ENCODE measurements at places on chromosomes 3 and 15. TPM values are rescaled to one million over a fixed set of nuclear protein-coding genes. Genes with fewer than 3 reads are reported as not detected.

GRCh38 chr3:183018421-183019192 is 38.3 kb upstream of the DCUN1D1 start:
- DNase-seq = no peak

GRCh38 chr3:174193604-174194003 is 665.5 kb upstream of the NAALADL2 start:
- DNase-seq = no peak

MEGF11 gene
- total RNA-seq = 7.3 TPM

GRCh38 chr15:28901987-28902745 is 16.4 kb downstream of the APBA2 start:
- DNase-seq = peak; percentile 27

DNA sequence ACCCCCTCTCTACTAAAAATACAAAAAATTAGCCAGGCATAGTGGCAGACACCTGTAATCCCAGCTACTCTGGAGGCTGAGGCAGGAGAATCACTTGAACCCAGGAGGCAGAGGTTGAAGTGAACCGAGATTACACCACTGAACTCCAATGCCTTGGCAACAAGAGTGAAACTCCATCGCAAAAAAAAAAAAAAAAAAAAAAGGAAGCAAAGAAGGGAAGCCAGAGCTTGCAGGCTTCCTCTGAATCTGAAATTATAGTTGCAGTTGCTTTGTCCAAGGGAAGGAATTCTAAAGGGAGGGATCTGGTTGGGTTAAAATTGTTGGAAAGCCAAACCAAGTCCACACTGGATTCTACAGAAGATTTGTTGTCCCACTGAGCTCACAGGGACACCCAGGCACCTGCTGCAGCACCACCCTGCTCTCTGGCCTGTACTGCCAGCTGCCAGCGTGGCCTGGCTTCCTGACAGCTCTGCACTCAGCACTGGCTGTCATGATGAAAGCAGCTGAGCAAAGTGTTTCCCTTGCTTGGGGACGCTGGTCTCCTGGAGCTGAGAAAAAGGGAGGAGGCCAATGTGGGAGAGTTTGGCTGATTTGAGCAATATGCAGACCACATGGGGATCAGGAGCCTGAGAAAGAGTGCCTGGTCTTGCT is 88.8 kb upstream of the HES1 start:
- DNase-seq = peak; percentile 80

DNA sequence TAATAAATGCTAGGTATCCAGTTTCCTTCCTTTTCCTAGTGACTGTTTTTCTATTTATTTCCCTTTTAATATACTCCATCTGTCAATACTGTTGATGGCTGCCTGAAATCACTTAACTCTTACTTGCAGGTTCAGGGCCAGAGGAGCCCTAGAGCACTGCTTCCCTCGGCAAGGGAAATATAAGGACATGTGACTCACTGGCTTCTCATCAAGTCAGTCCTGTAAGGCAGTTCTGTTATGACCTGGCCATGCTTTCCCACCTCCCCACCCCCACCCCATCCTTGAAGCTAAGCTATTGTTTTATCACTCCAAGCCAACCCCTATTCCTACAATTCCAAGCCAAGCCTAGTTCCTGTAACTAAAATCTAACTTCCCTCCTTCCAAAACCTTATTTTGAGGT is 800.7 kb downstream of the ROBO1 start:
- no peak for DNase-seq

OCA2 gene
- total RNA-seq = not detected

PCLAF gene
- total RNA-seq = 605 TPM

DNA sequence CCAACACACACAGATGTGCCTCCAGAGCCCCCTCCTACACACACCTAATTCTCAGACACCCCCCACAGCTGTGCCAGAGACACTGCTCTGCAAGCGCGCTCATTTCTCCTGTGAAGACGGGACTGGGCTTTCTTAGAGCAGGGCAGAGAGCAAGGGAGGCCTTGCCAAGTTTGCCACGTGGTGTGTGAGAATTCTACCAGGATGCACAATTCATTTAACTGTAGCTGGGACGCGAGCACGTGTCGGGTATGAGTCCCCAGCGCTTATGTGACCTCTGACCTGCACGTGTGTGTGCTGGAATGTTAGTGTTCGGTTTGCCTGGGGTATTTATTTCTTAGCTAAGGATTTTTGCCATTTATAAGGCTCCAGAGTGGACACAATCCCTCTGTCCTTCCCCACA is 37.0 kb downstream of the FEM1B start:
- no peak for DNase-seq

DNA sequence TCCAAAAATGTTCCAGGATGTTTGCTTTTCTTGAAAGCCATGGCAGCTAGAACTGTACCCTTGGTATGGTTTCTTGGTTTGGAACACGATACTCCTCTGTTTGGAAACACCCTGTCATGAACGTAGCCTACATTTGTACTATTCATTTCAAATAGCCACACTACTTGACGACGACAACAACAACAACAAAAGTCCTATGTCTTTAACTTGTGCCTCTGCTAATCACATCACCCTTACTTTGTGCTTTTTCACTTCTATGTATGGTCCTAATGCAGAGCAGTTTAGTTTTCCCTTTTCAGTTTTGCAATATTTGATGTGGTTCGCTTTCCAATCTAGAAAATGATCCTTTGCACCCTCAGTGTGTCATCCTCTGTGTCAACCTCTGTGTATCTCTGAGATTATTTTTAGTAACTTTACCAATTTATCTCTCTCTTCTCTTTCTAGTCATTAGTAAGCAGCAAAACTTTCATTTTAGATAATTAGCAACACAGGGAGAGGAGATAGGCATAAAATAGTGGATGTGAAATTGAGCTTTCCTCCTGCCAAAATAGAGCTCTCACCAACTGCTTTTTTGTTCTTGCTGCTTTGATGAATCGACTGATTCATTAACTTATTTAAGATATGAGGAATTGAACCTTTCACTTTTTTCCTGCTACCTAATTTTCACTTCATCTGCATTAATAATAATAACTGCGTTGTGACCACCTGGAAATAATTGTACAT is 44.1 kb upstream of the TP63 start:
- no peak for DNase-seq

GRCh38 chr3:72407766-72408165 is 440.5 kb downstream of the SHQ1 start:
- DNase-seq = no peak

DPPA2 gene
- total RNA-seq = not detected

DNA sequence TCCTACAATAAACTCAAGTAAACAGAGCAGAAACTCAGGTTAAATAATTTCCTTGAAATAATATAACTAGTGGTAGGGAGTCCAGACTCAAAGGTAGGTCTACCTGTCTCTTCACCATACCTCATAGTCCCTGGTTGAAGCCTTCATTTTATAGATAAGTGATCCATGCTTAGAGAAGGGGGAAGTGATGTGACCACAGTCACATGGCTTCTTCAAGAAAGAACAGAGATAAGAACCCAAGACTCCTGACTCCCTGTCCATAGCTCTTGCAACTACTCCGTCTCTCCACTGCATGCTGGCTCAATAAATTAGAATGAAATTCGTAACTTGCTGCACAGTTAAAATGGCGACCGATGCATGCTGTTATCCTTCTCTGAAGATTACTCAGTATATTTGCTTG is 11.0 kb upstream of the C15orf61 start:
- no peak for DNase-seq

PRRT3 gene
- 2.1 TPM for total RNA-seq

- no peak for DNase-seq
Observed at GRCh38 chr3:186261638-186262037, 100.4 kb downstream of the DGKG start.

DNA sequence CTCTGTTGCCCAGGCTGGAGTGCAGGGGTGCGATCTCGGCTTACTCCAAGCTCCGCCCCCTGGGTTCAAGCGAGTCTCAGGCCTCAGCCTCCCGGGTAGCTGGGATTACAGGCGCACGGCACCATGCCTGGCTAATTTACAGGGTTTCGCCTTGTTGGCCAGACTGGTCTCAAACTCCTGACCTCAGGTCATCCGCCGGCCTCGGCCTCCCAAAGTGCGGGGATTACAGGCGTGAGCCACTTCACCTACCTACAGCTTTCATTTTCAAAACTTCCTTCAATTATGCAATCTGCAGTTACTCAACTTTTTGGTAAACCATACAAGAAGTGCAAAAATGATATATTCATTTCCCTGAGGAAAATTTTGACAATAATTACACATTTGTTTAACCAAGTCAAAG is 14.0 kb downstream of the NANOGP8 start:
- DNase-seq = no peak

- DNase-seq = no peak
Observed at GRCh38 chr3:104635872-104636580, 730.7 kb upstream of the ALCAM start.

TXNRD3 gene
- total RNA-seq = 2.3 TPM

DNA sequence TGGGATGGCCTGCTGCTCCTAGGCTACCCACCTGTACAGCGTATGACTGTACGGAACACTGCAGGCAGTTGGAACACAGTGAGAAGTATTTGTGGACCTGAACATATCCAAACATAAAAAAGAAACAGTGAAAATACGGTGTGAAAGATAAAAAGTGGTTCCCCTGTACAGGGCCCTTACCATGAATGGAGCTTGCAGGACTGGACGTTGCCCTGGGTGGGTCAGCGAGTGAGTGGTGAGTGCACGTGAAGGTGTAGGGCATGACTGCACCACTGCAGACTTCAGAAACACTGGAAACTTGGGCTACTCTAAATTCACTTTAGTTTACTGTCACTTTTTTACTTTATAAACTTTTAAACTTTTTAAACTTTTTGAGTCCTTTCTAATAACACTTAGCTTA is 71.2 kb upstream of the SLC6A6 start:
- DNase-seq = no peak

GRCh38 chr3:113183748-113184661 is 27.4 kb upstream of the BOC start:
- DNase-seq = no peak

DNA sequence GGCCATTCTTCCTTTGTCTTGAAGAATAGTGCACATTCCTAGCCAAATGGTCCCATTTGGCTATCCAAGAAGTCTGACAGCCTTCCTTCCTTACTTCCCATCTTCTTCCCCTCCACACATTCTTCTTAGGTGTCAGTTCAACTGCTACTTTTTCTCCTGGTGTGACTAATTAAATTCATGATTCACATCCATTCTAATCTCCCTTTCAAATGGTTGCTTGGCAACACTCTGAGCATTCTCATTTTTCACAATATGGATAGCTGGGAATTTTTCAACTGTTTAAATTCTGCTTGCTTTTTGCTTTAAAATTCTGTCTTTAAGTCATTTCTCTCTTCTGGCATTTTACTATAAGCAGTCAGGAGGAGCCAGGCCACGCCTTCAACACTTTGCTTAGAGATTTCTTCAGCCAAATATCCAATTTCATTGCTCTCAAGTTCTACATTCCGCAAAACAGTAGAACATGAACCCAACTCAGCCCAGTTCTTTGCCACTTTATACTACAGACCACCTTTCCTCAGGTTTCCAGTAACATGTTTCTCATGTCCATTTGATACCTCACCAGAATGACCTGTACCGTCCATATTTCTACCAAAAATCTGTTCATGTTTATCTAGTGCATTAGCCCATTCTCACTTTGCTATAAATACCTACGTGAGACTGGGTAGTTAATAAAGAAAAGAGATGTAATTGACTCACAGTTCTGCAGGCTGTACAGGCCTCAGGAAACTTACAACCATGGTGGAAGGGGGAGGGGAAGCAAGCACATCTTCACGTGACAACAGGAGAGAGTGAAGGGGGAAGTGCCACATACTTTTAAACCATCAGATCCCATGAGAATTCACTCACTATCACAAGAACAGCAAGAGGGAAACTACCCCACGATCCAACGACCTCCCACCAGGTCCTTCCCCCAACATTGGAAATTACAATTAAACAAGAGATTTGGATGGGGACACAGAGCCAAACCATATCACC is 31.9 kb upstream of the MCF2L2 start:
- no peak for DNase-seq

TIGIT gene
- 0.08 TPM for total RNA-seq

GRCh38 chr3:131033480-131034080 is 6.9 kb downstream of the NEK11 start:
- DNase-seq = peak; percentile 13

- DNase-seq = no peak
Observed at GRCh38 chr3:5226783-5227182, 39.3 kb downstream of the EDEM1 start.

KLHL6 gene
- total RNA-seq = not detected

PHLDB2 gene
- total RNA-seq = 93.4 TPM

DNA sequence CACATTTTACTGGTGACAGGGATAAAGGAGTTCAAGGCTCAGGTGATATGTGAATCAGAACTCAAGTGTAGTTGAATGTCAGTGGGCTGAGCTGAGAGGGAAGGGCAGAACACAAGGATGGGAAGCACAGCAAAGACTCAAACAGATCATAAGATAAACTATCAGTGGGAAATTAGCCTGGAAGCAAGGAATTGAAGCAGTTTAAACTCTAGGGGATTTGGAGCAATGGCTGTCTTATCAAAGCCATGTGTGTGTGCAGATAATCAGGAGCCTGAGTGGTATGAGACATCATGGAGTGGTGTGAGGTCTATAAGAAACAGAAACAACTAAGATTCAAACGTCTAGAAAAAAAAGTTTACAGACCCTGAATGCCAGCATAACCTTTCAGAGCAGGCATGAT is 634.6 kb downstream of the AGBL1 start:
- DNase-seq = no peak

DNA sequence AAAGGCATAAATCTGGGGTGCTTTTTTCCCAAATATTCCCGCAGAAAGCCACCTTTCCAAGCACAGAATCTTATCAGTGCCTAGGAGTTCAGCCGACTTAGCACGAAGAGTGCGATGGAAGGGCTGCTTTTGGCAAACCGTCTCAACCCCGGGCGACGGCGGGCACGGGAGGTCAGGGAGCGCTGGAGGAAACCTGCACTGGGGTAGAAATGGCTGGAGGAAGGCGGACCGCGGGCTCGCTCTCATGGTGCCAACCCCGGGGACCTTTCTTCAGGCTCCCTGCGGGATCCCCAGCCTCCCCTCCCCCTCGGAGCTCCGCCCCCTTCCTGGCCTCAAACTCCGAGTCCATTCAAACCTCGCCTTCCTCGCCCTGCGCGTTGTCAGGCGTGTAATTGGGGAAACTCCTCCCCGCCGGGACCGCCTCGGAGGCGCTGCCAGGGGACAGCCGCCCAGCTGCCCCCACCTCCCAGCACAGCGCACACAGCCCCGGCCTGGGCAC is at the start of gene GABRG3:
GABRG3 (plus strand) TSS at position 470 of the 499 bp plus-strand sequence.
- DNase-seq = peak; percentile 75

IQCF5 gene
- not detected for total RNA-seq

- no peak for DNase-seq
Observed at GRCh38 chr3:107907996-107908395, 182.8 kb downstream of the CD47 start.

- DNase-seq = peak; percentile 65
Observed at GRCh38 chr3:127408684-127409420, 121.0 kb upstream of the PRR20G start.

- DNase-seq = no peak
Observed at GRCh38 chr15:61057830-61058529, 171.1 kb downstream of the RORA start.
